ENCODE measurements at places on chromosomes 3 and 15.

GRCh38 chr15:78937132-78937739, 7.6 kb downstream of the CTSH start:
- no peak for DNase-seq

- DNase-seq, result no peak
These were observed 37.7 kb downstream of the ZDHHC23 start for GRCh38 chr3:113985541-113985940.

DNA sequence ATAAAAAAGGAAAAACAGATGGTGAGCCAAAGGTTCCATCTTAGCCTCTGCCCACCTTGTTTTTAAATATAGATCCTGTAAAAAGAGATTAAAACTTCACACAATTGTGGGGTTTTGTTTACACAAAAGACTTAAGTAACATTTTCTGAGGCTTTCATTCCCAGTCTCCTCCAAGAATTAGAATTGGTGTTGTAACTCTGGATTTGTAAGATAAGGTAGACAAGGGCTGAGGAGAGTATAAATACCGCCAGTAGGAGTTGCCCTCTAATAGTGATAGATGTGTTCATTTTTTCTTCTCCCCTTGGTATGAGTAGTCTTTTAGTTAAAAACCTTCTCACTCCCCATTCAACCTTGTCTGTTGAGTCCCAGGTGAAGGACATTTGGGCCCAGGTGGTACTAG, 8.5 kb downstream of the MINDY2 start:
- no peak for DNase-seq

DNA sequence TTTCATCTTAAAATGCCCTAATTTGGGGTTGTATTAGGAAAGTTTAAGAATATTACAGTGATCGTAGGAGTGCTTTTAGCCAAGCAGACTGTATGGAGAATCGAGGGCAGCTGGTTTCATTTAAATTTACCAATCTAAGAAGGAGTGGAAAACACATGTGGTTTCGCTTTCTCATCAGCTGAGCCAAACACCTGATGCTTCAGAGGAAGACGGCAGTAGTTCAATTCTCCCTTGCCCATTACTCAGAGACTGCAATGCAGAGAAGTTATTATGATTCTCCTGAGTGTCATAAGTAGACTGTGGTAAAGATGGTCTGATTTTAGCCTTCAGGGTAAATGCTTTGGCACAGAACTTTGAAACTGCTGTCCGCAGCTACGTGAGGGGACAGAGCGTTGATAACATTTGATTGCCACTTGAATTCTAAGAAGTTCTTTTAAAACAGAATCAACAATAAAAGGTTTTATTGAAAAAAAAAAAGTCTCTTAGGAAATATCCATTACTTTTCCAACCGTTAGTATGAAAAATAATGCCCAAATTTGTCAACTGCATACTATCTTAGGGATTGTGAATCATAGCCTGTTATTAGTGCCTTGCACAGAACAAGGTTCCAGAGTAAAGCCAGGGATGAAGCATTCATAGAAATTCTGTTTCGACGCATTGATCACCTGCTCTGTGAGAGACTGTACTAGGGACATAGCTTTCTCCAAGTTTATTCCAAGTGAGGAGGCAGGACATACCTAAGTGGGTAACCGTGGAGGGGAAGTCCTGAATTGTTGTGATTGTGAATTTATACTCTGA, 25.6 kb downstream of the LYSMD4 start:
- DNase-seq, result no peak

- peak; percentile 18 for DNase-seq
These were observed 61.6 kb downstream of the DIPK2A start for GRCh38 chr3:144033240-144033589.

DNA sequence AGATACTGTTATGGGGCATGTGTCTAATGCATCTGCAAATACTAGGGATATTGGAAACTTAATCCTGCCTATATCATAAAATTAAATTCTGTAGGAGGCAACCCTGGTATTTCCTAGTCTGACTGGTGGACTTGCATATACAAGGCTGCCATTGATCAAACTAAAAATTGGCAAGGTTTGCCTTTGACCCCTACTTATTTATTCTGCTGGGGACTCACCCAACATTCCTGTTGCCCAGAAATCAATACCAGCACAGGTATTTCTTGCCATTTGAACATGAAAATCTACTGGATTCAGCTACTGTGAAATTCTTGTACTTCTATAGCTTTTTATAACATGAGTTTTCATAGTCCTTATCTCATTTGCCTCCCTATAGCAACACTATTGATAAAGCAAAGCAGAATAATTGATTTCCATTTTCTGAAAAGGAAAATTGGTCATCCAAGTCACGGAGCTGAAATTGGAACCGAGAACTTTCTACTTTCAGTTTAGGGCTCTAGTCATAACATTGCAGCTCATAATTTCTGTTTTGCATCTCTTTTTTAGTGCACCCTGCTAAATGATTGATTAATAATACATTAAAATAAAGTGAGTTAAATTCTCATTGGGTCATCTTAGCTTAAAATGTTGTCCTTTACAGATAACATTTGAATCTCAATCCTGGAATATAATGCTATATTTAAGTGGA, 365.2 kb downstream of the MFSD1 start:
- DNase-seq, result no peak

DNA sequence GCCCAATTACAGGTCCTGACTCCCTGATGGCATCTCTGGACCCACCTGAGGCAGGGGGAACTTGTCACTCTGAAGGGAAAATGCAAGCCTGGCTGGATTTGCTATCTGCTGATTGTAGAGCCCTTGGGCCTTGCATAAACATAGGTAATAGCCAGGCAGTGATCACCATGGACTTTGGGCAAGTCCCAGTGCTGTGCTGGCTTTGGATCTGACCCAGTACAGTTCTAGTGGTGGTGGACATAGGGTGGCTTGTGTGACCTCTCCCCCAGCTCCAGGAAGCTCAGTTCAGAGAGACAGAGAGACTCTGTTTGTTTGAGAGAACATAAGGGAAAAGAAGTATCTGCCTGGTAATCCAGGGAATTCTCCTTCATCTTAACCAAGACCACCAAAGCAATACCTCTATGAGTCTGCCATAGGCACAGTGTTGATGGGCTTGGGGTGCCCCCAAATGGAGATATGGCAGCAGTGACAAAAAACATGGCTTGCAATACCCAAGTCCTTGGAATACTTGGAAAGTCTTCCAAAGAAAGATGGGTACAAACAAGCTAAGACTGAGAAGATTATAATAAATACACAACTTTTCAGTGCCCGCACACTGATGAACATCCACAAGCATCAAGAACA, 348.5 kb downstream of the PYDC2 start:
- no peak for DNase-seq

- no peak for DNase-seq
These were observed 12.5 kb downstream of the ZBTB47 start for GRCh38 chr3:42666022-42666421.

- DNase-seq, result no peak
These were observed 167.2 kb downstream of the SPATA16 start for GRCh38 chr3:172973799-172974198.

GRCh38 chr3:2156244-2156847, 57.7 kb downstream of the CNTN4 start:
- DNase-seq, result peak; percentile 2

GRCh38 chr3:53102601-53103147, 27.6 kb downstream of the RFT1 start:
- DNase-seq, result no peak

DNA sequence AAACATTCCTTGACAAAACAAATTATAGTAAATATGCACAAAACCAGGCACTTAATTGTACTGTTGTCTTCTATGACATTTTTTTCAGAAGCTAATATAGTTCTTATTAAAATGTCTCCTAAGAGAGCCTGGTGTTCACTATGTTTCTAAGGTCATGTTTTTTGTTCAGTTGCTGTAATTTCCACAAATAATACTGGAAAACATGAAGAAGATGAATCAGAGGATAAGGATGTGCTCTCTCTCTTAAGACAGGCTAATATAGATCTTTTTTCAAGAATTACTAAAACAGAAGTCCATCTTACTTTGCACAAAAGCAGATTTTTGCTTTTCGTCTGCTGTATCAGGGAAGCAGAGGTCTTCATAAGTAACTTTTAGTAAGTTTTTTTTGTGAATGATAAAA, 823.0 kb upstream of the NECTIN3 start:
- DNase-seq, result no peak

DNA sequence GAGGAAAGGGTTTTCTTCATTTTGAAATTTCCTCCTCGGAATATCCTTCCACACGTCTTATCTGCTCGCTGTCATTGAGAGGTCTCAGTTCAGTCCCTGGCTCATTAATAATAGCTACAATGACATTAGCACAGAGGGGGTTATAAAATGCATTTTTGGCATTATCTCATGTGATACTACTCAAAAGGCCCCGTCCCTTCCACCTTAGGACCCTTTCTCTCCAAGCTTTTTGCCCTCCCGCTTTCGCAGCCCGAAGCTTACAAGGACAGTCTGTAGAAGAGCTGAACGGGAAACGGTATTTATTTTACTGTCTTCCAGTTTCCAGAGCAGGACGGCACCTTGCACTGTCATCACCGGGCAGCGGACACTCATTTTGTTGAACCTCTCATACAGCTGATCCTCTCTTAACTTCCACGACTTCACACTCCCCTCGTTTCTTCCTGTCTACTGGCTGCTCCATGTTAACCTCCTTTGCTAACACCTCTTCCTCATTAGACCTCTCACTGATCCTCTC, 5.6 kb upstream of the PLEKHO2 start:
- no peak for DNase-seq

DNA sequence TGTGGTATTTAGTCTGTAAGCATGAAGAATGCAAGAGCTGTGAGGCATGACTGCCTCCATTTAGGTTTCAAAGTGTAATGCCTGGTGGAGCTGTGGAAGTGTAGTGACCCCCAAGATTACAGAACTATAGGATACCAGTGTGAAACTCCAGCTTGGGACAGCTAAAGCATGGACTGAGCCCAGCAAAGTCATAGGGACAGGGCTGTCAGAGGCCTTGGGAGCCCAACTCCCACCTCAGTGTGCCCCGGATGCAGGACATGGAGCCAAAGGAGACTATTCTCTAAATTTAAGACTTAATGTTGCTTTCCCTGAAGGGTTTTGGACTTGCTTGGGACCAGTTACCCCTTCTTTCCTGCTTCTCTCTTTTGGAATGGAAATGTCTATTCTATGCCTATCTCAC, 10.8 kb downstream of the GPR15 start:
- no peak for DNase-seq

GRCh38 chr3:189457201-189457607, 174.0 kb upstream of the TP63 start:
- no peak for DNase-seq

DNA sequence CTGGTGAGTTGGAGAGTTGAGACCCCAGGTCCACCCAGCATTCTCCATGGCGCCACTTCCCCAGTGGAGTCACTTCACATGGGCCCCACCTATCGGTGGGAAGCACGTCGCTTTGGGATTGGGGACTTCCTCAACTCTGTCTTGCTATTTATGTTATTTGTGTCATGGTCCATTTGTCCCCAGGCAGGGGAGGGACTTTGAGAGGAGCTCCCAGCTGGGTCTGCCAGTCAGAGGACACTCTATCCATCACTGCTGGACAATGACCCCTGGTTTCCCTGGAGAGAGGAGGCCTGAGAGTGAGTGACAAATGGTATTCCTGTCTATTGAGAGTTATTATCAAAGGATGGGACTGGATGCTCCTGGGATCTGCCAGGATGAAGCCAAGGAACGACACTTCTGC, 127.6 kb downstream of the RAB11A start:
- DNase-seq, result no peak

DNA sequence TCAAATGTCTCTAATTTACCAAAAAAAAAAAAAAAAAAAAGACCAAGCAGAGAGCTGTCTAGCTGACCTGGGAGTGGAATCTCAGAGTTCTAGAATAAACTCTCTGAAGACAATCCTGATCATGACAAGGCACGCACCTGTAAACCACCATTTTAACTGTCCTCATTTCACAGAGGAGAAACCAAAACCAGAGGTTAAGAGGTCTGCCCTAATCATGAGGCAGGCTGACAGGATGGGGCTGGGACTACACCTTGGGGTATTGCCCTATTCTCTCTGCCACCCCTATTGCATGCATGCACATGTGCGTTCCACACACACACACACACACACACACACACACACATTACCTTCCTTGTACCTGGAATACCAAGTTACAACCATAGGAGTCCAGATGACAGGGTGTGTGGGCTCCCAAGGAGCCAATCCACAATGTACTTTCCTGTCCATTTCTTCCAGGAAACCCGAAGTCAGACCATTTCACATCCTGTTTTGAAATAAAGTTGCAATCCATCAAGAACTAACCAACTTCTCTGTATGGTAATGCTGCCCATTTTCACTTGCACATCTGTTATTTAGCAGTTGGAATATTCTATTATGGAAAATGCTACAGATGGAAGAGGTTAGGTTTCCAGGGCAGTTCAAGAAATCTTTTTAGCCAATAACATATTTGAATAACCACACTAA, 34.6 kb downstream of the HSPBAP1 start:
- DNase-seq, result no peak

GRCh38 chr3:150033721-150034120, 63.0 kb upstream of the PFN2 start:
- no peak for DNase-seq
